ENCODE measurements at places on chromosomes 1 and 21. TPM values are rescaled to one million over a fixed set of nuclear protein-coding genes. Genes with fewer than 3 reads are reported as not detected.

DNA sequence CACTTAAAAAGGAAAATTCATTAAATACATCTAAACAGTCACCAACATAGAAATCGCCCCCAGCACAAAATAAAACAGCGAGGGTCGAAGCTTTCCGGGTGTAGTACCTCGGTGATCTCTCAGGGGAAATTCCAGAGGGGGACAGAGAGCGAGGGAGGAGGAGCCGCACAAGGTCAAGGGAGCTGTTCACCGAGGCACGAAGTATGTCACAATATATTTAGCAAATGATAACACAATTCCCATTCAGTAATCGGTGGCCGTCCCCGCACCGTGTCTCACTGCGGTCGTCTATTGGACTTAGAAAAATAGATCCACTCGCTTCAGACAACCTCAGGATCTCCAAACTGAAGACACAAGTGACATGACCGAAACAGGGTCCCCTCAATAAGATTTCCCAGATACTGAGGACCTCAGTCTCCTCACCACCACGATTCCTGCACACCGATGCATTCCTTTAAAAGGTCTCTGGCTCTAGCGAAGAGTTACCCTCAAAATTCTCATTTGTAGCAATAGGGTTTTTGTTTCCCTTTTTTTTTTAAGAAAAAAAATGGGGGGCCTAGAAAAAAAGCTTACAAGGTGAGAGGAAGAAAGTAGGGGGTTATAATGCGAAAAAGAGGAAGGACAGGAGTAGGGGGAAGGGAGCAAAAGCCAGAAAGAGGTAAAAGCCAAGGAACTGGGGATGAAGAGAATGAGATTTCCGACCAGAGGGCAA is 1.1 kb downstream of the LPGAT1 start:
- no peaks in the 10 kb centered on the region for H3K27me3 ChIP-seq
- no peak for DNase-seq
- H3K4me3 ChIP-seq: peak overlapping the region; percentile 92
- H3K4me1 ChIP-seq: peaks cover 44% of the 10 kb centered on the region

- H3K4me1 ChIP-seq: no peaks in the 10 kb centered on the region
- DNase-seq: no peak
- no peak overlapping the region for H3K4me3 ChIP-seq
- H3K36me3 ChIP-seq: peaks cover 18% of the 10 kb centered on the region
These were observed 50.8 kb downstream of the PTBP2 start for GRCh38 chr1:96772349-96772748.

GRCh38 chr1:238384381-238384780 is 493.7 kb upstream of the ZP4 start:
- H3K27me3 ChIP-seq: no peaks in the 10 kb centered on the region
- no peak for DNase-seq
- H3K27ac ChIP-seq: no peak overlapping the region
- no peak overlapping the region for H3K4me3 ChIP-seq
- H3K36me3 ChIP-seq: peaks cover 2% of the 10 kb centered on the region

GRCh38 chr21:45479691-45480675 is 62.3 kb downstream of the SLC19A1 start:
- H3K4me3 ChIP-seq: no peak overlapping the region
- H3K4me1 ChIP-seq: peaks cover 18% of the 10 kb centered on the region
- H3K27me3 ChIP-seq: no peaks in the 10 kb centered on the region

The RPE65 gene
- not detected for total RNA-seq

DNA sequence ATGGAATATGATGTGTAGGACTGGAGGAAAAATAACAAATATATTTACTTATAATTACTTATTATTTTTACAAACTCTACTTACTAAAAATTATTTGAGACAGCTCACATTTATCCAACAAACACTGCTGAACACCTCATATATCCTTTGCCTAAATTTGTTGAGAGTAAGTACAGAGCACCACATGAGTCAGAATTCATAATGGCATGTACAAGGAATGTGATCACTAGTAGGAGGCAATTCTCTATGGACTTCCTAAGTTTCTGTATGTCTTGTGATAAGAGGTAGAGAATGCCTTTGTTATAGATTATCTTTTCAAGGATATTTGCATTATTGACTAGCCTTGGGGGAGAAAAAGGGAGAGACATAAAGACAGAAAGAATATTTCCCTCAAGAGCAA is 8.2 kb upstream of the ST6GALNAC3 start:
- no peak for DNase-seq
- peaks cover 13% of the 10 kb centered on the region for H3K4me1 ChIP-seq
- no peaks in the 10 kb centered on the region for H3K36me3 ChIP-seq
- H3K27ac ChIP-seq: no peak overlapping the region
- H3K27me3 ChIP-seq: no peaks in the 10 kb centered on the region

- H3K4me3 ChIP-seq: no peak overlapping the region
- no peaks in the 10 kb centered on the region for H3K27me3 ChIP-seq
- H3K36me3 ChIP-seq: peaks cover 9% of the 10 kb centered on the region
- no peak overlapping the region for H3K27ac ChIP-seq
- DNase-seq: peak; percentile 85
- H3K4me1 ChIP-seq: peaks cover 1% of the 10 kb centered on the region
These were observed 8.2 kb upstream of the MTFR1L start for GRCh38 chr1:25811384-25812082.

GRCh38 chr1:9380711-9381110 is 88.0 kb downstream of the SPSB1 start:
- H3K4me1 ChIP-seq: peaks cover 67% of the 10 kb centered on the region
- H3K4me3 ChIP-seq: no peak overlapping the region
- no peaks in the 10 kb centered on the region for H3K27me3 ChIP-seq
- H3K27ac ChIP-seq: peak overlapping the region; percentile 32
- DNase-seq: no peak

- peaks cover 7% of the 10 kb centered on the region for H3K27me3 ChIP-seq
- DNase-seq: no peak
- H3K27ac ChIP-seq: no peak overlapping the region
- H3K36me3 ChIP-seq: no peaks in the 10 kb centered on the region
- no peaks in the 10 kb centered on the region for H3K4me1 ChIP-seq
These were observed 119.9 kb upstream of the POU3F1 start for GRCh38 chr1:38166461-38166860.

- no peaks in the 10 kb centered on the region for H3K27me3 ChIP-seq
- no peak overlapping the region for H3K4me3 ChIP-seq
- H3K36me3 ChIP-seq: no peaks in the 10 kb centered on the region
- peaks cover 38% of the 10 kb centered on the region for H3K4me1 ChIP-seq
These were observed 121.9 kb upstream of the JUN start for GRCh38 chr1:58905628-58906221.

DNA sequence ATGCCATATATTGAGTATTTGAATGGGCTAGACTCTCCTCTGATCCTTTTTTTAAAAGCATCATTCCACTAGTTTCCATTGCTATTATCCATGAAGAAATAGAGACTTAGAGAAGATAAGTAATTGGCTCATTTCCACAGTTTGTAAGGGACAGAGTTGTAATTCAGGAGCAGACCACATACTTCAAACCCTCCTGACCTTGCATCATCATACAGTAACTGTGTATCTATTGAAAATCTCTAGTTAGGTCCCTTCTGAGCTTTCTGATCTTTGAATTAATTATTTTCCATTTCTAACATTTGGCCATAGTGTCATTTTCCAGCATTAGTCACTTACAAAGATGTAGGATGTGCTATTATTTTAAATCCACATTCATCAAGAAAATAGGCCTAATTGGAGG is 386.5 kb upstream of the ST6GALNAC5 start:
- H3K36me3 ChIP-seq: no peaks in the 10 kb centered on the region
- H3K27me3 ChIP-seq: no peaks in the 10 kb centered on the region
- DNase-seq: no peak
- H3K27ac ChIP-seq: no peak overlapping the region
- H3K4me3 ChIP-seq: no peak overlapping the region

Data from chondrocyte (in vitro differentiated cells).